ENCODE measurements at places on chromosomes 11 and 22. TPM values are rescaled to one million over a fixed set of nuclear protein-coding genes. Genes with fewer than 3 reads are reported as not detected.

DNA sequence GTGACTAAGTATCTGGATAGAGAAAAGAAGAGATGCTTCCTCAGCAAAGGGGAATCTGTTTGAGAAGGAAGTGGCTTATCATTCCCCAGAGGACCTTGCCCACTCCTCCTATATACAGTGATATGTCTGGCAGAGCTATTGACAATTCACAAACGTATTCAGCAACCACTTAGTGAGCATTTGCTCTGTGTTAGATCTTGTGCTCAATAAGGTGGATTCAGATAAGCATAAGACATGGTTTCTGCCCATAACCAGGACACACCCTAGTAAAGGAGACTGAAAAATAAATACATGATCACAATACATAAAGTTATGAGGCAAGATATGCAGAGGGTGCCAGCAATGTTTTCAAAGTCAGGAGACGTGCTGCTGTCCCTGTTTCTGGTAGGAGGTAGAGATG, 1.4 kb downstream of the TMEM9B start:
- DNase-seq, result no peak

DNA sequence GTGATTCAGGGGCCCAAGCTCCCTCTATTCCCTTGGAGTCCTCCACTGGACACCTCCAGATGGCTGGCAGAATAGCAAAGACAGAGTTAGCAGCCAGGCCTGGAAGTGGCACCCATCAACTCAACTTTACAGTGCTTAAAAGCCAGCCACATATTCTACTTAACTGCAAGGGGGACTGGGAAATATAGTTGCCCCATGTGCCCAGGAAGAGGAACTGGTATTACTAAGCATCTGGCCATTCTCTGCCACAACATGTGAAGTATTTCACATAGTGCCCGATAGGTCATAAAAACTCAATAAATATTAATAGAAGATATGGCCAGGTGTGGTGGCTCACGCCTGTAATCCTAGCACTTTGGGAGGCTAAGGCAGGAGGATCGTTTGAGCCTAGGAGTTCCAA, 5.5 kb upstream of the IL10RA start:
- DNase-seq, result no peak

- no peak for DNase-seq
Measured at GRCh38 chr11:31484497-31484896, 24.9 kb downstream of the IMMP1L start.

- no peak for DNase-seq
Measured at GRCh38 chr22:50502628-50503474, 4.7 kb downstream of the LMF2 start.

DNA sequence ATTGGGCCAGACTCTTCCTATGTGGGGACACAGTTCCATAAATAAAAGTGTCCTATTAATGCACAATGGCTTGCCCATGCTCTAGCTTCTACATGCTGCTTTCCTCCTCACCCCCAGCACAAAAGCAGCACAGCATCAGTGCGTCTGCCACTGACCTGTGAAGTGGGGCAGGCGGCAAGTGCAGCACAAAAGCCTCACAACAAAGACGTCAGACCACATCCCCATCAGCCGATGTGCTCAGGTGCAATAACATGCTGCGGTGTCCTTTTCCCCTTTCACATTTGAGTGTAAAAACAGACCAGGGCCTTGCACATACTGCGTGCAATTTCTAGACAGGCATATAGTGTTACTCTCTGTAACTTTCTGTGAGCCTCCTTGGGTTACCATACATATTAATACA, 12.8 kb downstream of the DKK3 start:
- no peak for DNase-seq

- peak; percentile 69 for DNase-seq
Measured at GRCh38 chr11:128324051-128324481, 263.3 kb downstream of the ETS1 start.

Gene ARRB1
- total RNA-seq, result 18.3 TPM

Gene ARFIP2
- 48.2 TPM for total RNA-seq

Gene KDM4E
- total RNA-seq, result not detected

Gene VSIG10L2
- total RNA-seq, result not detected

Gene TMPRSS5
- 0.51 TPM for total RNA-seq
